Left hindlimb (tissue), 1 donor: ENCODE measurements at places on chromosomes 11 and 22.

GRCh38 chr22:17102297-17102667 lies 17.5 kb downstream of the IL17RA start:
- no peak for DNase-seq

DNA sequence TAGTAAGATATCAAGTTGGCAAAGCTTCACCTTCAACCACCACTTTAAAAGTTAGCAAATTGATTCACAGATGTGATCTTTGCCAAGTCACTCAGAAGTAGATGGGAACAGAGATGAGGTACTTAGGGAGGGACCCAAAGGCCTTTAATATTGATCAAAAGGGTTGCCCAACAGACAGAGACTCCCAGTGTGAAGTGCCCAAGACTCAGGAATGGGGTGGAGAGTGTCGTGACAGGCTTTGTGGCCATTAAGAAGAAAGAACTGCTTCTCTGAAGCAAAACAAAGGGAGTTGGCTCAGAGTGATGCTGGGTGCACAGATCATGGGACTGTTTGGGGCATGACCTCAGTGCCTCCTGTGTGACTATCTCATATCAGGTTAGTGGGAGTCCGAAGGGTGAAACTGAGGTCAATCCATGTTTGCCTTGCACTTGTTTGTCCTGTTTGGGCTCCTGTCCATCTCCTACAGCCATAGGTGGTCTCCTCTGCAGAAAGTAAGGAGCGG lies 132.3 kb downstream of the APIP start:
- DNase-seq: no peak

DNA sequence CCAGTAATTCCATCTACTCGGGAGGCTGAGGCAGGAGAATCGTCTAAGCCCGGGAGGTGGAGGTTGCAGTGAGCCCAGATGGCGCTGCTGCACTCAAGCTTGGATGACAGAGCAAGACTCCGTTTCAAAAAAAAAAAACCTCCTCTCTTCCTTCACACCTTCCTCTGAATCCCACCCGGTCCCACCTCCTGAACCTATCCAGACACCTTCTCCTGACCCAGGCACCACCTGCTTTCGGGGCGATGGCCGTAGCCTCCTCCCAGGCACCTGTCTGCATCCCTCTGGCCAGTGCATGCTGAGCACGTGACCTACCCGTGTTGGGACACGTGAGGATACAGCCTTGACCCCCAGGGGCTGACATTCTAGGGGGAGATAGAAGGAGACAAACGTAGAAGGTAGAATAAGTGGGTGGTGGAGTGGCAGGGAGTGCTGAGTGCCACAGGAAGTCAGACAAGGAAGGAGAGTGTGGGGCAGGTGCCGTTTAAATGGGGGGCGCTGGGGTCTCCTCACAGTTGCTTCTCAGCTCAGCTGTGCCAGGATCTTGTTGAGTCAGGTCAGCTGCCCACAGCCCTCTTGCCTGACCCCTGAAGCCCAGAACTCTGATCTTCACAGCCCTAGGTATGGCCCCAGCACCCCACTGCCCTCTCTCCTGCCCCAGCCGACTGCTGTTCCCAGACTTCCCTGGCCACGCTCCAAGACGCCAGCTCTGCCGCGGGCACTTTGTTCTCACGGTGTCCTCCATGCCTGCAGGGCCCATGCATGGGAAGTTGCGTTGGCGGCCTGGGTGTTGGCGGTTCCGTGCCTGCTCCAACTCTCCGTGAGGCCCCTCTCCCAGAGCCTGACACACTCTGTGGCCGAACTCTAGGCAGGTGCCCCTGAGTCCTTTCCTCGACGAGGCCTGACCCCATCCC lies 1.2 kb upstream of the MIOX start:
- DNase-seq: no peak

DNA sequence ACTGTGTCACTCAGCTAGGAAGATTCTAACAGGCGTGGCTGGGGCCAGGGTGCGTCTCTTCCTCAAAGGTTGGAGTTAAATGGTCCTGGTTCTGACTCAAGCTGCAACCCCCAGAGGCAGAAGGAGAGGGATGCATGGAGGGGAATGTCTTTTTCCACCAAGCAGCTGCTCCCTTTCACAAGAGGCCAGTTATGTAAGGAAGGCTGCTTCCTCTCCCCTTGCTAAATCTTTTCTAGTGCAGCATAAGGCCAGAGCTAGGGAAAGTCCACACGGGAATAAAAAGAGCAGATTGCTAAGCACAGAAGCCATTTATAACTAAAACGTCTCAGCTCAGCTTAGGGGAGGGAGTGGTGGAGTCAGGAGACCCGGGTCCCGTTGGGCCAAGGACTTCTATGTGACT lies 10.0 kb downstream of the PVALB start:
- DNase-seq: no peak

GRCh38 chr22:30806391-30806861 lies 111.8 kb downstream of the OSBP2 start:
- no peak for DNase-seq

DNA sequence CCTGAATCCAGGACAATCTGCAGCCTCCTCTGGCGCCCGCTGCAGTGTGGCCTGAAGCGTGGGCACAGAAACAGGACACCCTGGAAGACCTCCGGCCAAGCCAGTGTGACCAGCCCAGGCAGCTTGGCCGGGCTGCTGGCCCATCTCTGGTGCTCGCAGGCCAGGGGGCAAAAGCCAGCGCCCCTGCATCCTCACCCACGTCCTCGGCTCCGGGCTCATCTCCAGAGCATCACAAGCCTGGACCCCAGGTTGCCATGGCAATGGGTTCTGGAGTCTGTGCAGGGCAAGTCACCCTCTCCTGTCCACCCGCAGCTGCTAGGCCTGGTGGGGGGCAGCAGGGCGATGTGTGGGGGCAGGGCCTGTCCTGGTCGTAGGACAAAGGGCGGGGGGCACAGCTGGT lies 9.3 kb upstream of the PDGFB start:
- DNase-seq: no peak

DNA sequence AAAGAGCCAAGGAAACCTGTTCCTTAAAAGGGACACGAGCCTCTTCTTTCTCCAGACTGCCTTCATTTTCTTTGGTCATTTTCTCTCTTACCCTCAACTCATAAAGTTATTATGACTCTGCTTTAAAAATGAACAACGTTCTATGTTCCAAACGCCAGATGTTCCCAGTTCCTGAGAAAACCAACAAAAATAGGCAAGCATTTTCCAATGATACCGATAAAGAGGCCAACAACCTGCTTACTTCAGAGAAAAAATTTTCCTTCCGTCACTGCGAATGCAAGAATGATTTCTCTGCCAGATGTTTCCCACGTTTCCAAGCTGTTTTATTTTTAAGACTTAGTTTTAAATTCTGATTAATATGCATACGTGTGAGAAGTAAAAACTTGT lies 315 bp upstream of the TRPC6 start:
- DNase-seq: no peak

DNA sequence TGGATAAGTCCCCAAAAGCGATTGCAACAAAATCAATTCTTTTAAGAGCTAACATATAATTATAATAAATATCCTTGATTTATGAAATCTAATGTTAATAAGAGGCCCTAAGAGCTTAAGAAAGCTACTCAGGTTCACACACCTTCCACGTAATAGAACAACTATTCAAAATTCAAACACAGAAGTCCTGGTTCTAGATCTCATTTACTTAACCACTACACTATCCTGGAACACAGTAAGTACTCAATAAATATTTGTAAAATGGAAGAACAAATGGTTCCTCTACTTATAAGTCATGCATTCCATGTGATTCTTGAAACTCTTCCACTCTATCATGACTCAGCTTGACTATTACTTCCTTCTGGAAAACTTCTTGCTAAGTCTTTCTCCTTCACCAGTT lies 268.2 kb downstream of the FAM181B start:
- no peak for DNase-seq

GRCh38 chr22:22157348-22157725 lies 87.2 kb upstream of the VPREB1 start:
- DNase-seq: no peak

DNA sequence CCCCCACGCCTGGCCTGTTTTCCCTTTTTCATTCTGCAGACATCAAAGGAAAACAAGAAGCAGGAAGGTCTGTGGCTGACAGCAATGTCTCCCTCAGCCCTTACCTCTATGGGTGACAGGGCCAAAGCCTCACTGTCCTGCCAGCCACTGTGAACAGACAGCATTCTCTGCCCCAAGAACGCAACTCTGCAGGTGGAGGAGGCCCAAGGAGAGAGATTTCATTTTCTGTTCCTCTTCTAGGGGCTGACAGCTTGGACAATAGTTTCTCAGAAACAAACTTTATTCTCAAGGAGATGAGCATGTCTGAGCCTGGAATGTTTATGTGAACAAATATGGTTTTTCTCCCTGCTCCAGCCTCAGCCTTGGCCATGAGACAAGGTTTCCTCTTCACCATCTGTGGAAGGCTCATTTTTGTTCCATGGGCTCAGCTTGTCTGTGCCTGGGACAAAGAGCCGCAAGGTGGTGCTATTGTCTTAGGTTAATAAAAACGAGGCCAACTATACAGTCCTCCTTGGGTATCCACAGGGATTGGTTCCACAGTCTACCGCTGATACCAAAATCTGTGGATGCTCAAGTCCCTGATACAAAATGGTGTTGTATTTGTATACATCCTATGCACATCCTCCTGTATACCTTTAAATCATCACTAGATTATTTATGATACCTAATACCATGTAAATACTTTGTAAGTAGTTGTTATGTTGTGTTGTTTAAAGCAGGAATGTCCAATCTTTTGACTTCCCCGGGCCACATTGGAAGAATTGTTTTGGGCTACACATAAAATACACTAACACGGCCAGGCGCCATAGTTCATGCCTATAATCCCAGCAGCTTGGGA lies 5.8 kb downstream of the PIWIL3 start:
- DNase-seq: peak; percentile 66
